Head of caudate nucleus (tissue), 42 donors: ENCODE measurements at places on chromosomes 7 and 10.

DNA sequence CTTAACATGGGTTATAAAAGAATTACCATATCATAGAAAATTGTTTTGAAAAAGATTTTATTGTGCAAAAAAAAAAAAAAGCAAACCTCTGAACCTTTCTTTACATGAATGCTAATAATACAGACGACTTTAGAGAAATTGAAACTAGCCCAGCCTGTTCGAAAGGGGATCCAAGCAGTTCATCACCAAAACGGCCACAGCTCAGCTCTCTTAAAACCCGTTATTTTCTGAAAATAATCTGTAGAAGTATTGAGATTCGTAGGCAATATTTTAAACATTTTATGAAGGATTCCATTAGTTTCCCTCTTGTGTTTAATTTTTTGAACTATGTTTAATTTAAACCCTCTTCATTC, 9.9 kb upstream of the GSAP start:
- DNase-seq: no peak

GRCh38 chr10:97393034-97393573, 8.0 kb downstream of the RRP12 start:
- DNase-seq: no peak

DNA sequence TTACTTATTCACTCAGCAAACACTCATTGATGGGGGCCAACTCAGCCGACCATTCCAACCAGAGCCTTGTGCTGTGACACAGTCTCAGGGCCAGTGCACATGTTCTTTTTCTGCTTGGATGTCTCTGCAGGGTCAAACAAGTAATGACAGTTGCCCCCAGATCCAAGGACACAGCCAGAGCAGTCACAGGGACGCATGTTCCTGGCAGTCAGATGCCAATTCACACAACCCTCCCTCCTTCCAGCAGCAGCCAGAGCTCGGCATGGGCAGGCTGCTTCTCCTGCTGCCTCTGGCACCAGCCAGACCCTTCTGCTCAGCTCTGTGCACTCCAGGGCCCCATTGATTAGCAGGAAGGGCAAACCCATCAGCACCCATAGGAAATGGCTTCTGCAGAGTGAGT, 20.3 kb downstream of the DRGX start:
- DNase-seq: no peak

GRCh38 chr10:5654218-5654755, 12.1 kb downstream of the ASB13 start:
- no peak for DNase-seq

DNA sequence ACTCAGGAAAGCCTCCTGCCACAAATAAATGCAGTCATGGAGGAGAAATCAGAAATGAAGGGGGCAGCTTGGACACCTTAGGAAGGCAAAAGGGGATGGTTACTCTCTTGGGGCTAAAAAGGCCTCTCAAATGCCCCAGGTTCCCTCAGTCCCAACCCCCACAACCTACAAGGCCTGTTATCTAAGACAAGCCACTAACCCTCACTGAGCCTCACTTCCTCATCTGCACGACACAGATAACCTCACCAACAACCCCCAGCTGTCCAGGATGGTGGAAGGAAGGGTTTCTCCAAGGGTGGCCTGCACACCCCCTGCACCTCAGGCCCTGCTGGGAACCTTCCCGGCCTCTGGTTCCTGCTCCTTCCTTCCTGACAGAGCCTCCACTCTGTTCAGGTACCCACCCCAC, 29.2 kb downstream of the SORBS1 start:
- no peak for DNase-seq

DNA sequence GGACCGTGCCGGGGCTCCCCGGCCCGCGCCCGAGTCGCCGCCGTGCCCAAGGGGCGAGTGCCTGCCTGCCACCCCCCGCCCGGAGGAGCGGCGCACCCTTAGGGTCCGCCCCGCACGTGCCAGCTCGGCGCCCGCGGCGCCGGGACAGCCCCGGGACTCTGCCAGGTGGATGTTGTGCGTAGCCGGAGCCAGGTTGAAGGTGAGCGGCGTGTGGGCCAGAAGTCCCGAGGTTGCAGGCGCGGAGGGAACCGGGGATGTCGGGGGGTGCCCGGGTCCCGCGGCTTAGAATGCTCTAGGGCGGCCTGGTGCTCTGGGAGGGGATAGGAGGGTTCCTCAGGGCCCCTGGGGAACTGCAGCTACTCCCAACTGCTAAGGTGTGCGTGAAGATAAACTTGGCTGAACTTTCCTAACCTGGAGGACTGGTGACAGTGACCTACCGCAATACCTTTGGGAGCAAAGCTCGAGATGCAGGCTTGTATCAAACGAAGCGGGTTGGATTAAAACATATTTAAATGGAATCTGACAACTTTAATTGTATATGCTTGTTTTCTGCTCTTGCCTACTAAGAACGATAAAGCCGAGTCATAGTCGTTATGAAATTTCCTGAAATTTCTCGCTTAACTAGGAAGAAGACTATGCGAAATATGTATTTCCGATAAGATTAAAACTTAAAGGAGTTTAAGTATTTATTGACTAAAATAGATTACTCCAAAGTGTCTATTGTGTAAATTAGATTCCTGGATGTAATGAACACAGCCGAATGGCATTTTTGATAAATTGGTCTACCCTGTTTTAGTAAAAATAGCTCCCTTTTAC, at the start of gene CUX1:
Gene CUX1, plus strand, starts transcription at position 156 of the 816 bp plus-strand sequence. Its CDS starts 14 bp downstream, at position 170.
- DNase-seq: no peak

DNA sequence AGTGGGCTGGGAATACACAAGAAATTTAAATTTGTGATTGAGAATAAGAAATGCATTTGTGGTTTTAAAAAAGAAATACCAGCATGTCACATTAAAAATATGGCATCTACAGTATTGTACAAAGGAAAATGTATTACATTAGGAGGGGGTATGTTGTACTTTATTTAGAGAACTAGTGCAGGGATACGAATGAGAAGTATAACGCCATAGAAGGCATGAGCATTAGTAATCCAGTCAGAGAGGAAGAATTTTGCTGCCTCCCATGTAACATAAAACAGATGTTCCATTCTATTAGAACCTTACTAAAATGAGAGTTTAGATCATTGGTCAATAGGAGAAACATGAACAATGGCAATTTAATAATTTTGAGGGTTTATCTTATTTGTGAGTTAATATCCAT, 182.2 kb downstream of the ADK start:
- no peak for DNase-seq

GRCh38 chr10:44167752-44168151, 217.1 kb downstream of the CXCL12 start:
- DNase-seq: no peak

DNA sequence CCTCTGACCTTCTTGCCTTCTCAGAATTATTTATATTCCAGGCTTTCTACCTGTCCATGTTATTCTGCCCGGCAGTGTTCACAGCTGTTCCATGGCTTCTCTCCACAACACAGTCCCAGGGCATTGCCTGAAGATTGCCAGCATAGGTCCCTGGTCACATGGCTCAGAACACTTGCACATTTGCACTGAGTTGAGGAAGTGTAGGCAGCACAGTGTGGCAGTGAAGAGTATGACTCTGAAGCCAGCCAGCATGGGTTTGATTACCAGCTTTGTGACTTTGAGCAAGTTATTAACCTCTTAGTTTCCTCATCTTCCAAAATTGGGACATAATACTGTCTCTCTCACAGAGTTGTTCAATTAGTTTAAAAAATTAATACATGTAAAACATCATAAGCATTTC, 73.2 kb upstream of the NEUROD6 start:
- no peak for DNase-seq

DNA sequence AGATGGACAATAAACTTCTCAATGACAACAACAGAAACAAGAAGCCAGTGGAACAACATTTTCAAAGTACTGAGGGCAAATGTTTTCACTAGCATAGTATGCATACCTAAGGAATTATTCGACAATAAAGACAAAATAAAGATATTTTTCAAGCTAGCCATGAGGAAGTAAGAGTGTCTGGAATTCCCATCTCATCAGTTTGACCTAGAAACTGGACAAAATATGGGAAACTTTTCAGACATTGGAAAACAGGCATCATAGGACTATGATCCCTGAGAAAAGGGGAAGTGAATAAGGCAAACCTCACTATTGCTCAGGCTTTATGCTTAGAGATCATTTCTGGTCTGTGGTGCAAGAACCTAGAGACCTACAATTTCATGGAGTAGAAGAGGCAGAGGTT, 86.3 kb downstream of the OAT start:
- no peak for DNase-seq

DNA sequence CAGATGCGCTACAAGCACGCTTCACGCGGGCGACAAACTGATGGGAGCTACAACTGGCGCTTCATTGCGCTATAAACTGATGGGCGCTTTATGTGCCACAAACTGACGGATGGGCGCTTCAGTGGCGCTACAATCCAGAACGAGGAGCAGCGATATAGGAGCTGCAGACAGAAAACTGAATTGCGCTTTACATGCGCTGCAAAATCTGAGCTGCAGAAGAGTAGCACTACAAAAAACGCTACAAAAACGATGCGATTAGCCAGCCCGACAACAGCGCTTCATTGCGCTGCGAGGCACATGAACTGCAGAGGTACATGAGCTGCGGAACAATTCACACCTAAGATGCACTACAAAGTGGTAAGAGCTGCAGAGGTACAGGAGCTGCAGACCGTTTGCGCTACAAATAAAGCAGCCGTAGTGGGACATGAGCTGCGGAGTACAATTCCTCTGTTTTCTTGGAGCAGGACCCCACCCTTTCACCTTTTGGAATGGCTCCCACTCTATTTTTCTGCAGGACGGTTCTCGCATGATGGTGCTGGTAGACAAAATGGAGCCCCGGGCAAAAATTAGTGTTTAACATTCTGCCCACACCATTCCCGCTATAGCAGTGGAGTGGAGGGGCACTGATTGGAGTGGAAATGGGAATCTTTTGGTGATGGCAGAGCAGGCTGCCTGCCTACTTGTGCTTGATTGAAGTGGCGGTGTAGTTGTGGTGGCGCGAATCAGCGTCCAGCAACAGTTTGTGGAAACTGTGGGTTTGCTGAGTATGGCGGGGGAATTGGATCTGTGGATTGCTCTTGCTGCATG, 1.2 kb upstream of the SGCE start:
- DNase-seq: peak; percentile 67

DNA sequence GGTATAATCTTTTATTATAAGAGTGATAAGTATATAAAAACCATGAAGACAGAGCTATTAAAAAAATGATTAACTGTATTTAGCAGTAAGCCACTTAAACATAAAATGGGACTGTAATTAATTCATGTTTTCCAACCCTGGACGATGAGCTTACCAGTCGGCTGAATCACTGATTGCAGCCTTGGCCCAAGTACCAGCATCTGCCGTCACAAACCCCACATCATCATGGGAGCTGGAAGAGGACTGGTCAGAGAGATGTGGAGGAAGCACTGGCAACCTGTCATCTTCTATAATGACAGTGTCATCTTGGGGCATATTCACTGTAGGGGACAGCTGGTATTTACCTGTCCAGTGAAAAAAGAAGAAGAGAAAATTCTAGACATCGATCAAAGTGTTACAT, 473.6 kb downstream of the PARD3 start:
- DNase-seq: no peak
